ENCODE measurements at places on chromosomes 2 and 18.

GRCh38 chr2:213265679-213266078, 18.6 kb upstream of the SPAG16 start:
- DNase-seq = no peak

DNA sequence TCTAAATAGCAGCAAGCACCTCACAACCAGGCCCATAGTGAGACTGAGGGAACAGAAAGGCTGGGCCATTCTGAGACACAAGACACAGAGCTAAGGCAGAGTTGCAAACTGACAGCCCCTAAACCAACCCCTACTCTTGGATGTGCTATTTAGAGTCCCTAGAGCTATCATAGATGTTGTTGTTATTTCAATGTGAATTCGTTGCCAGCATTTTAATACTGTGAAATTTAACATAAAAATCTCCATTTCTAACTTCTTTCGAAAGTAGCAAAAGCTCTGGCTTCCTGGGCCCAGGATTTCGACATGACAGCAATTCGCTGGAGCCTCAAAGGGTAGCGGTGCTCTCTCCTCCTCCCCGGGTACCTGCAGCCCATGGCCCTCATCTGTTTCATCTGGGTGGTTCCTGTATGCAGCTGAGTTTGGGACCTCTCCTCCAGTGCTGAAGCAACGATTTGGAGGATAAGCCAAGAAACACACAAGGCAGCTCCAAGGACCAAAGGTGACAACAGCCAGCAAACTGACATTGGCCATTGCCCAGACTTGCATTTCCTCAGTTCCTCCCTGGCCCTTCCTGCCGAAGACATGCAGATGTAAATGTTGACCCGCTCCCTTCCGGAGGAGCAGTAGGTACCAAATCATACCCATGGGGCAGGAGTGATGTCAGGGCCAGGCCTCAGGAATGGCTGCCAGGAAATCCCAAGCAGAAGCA, 254.4 kb upstream of the NCKAP5 start:
- no peak for DNase-seq

DNA sequence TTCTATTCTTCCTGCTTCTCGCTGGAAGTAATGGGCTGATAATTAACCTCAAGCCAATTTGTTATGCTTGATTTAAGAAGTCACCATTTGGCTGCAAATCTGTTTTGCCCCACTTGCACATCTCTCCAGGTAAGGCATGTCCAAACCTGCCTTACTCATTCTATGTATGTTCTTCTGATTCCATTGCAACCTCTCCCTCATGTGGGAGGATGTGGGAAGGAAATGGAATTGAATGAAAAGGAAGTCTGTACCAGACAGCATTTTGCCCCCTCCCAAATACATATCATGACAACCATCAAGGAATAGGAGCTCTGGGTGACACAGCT, 131.7 kb downstream of the NRP2 start:
- no peak for DNase-seq

DNA sequence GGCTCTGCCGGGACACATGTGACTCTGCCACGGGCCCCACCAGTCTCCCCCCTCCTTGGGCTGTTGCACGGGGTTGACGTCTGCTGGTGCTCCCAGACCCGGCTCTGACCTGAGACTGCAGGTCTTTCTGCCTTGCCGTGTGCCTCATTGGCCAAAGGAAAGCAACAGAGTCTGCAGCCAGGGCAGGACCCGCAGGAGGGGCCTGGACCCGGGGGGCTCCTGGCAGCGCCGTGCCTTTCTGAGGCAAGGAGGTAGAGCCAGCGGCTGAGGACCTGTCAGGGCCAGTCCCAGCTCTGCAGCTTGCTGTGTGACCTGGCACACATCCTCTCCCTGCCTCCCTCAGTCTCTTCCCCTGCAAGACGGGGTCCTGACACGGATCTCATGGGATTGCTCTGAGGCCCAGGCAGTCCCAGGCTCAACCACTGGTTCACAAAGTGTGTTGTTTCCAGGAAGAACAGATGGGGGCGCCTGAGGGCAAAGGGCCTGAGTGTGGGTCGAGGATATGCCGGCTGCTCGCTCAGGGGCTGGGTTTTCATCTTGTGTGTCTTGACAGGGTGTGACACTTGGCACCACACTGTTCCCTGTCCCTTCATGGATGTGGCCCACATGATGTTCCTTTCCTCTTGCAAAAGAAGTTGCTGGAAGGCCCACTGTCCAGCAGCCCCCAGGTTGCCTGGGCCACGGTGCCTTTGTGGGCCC, 9.0 kb downstream of the CAPN10 start:
- DNase-seq = no peak

- peak; percentile 55 for DNase-seq
Measured at GRCh38 chr2:148794558-148794957, 80.5 kb upstream of the KIF5C start.

DNA sequence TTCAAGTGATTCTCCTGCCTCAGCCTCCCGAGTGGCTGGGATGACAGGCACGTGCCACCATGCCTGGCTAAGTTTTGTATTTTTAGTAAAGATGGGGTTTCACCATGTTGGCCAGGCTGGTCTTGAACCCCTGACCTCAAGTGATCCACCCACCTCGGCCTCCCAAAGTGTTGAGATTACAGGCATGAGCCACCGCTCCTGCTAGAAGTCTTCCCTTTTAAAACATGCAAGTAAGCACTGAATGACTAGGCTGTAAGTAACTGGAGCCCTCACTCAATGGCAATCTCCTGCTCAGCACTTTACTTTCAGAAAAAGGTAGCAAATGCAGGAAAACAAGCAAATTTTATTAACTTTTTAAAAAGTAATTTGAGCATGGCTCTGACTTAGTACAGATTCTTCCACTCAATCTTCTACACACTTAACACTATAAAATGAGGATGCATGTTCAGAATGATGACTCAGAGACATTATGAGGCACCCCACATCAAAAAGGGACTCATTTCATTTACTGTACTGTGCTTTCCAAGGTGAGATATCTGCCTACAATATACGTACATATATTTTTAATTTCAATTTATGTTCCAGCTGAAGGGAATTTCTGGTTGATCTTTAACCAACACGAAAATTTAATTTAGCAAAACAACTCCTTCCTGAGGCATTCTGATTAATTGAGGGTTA, 6.6 kb upstream of the NCK2 start:
- no peak for DNase-seq

DNA sequence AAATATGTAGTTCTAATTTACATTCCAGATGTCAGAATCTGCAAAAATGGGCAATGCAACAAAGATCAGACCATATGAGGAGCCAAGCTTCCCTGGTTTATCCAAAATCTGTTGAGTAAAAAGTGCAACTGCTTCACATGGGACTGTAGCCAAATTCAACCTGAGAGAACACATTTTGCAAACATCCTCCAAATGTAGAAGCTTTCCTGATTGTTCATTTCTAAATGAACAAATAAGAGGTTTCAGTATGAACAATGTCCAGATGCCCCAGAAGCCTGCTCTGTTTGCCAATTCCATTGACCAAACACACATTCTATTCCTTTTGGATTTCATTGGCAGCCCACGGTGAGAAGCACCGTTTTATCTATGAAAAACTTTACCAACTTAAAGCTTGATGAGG, 117.9 kb upstream of the OSR1 start:
- no peak for DNase-seq

GRCh38 chr2:99970292-99970868, 172.0 kb downstream of the AFF3 start:
- no peak for DNase-seq

DNA sequence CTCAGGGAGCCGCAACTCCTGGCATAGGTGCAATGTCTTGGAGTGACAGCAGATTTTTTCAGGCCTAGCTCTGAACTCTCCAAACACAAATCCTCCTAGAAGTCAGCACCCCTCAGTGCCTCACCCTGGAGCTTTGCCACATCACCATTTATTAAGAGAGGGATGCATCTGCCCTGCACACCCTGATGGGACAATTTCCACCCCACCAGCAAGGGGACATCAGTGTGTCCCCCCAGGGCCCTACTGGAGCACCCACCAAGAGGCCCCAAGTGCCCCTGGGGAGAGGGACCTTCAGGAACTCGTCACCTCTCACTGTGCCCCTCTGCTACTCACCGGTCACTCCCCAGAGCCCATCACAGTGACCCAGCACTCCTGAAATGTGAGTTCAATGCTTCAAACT, 144.7 kb downstream of the NDUFA10 start:
- DNase-seq = no peak

All from fibroblast of skin of left quadriceps (primary cell).